Fibroblast of upper back skin (primary cell): ENCODE measurements at places on chromosomes 5 and 9.

DNA sequence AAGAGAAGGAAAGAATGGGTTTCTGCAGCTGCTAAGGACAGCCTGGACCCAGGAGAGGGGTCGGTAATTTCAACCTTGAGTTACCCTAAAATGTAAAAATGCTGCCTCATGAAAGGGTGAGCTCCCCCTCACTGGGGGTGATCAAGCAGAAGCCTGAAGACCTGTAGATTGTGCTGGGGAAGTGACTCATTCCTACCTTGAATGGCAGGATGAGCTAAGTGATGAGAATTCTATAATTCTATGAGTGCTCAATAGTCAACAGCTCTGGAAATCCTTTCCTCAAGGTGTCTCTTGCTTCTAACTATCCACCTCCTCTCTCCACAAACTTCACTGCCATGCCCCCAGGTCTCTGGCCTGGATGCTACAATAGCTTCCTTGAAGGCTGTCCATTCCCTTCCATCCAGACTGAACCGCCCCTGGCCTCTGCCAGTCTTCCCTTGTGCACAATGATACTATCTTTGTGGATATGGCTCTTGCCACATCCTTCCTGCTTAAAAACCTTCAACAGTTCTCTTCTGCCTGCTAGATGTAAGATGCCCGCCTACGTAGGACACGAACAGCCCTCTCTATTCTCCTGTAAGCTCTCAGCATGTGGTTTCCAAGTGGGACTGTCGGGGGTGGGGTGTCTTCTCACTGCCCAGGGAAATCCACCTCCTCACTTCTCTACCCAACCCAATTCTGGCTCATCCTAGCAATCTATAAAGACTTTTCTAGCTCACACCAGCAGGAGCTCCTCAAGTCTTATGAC, 50.6 kb downstream of the PTPN3 start:
- DNase-seq: no peak

DNA sequence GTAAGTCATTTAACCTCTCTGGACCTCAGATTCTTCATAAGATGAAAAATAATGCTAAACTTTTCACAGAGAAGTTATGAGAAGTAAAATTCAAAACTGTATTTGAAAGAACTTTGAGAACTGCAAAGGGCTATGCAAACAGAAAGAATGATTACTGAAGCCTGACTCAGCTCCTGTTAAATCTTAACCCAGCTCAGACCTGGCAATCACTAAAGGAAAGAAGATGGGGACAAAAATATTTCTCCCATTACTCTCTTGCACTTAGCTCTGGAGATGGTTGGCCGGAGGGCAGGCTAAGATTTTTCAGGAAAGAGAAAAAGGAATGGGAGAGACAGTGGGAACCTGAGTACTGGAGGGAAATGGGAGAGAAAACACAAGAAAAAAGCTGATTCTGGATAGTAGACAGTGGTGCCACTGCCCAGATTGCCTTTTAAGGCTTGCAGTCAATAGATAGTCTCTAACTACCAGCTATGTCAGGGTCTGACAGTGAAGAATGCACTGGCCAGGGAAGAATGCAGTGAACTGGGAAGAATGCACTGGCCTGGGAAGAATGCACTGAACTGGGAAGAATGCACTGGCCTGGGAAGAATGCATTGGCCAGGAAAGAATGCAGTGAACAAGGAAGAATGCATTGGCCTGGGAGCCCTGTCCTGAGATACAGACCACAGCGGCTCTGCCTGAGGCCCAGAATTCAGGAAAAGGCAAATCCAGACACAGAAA, 25.2 kb upstream of the CEMIP2 start:
- peak; percentile 90 for DNase-seq

DNA sequence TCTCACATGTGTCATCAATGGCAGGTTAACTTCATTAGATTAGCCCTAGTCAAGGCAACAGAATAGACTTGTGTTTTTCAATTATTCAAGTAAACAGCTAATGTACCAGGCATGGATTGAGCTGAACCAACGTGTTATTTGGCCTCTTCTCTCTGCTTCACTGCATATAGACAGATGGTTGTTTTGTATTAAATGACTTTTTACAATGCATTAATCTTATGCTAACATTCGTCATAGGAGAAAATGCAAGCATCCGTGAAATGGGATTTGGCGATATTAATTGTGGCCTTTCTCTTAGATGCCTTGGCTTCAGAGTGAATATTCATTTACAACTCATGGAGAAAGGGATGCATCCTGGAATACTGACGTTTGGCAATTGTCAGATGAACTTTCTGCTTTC, 208.0 kb downstream of the KCTD16 start:
- no peak for DNase-seq

DNA sequence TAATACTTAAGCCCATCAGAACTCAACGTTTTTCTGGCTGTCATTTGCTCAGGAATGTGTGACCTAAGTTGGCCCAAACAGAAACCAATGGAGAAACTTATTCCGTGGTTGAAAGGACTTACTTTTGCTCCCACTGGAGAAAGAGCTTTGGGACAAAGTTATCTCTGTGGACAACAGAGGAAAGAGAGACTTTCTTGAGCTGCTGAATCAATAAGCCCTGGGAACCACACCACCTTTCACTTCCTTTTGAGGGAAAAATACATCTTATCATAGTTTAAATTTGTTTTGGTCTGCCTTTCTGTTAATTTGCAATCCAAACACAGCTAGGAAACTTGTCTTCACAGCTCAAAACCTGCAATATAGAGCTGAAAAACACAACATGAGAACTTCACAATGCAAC, 62.8 kb upstream of the VCAN start:
- DNase-seq: no peak

DNA sequence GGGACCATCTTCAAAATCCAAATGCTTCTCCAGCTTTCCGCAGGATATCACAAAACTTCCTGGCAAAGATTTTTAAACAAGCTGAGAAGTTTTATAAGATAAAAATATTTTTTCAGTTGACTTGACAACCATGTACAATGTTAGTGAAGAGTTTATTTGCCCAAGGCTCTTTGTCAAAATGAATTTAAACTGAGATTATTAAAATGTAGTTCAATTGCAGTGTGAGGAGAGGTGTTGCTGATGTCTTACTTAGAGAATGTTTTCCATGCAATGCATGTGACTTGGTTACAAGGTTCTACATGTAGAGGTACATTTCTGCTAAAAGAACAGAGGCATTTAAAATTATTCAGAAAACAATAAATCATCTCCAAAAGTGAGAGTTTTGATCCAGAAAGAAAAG, 131.4 kb upstream of the MINAR2 start:
- no peak for DNase-seq

GRCh38 chr5:6436715-6437331, 11.8 kb upstream of the UBE2QL1 start:
- DNase-seq: peak; percentile 43

- peak; percentile 62 for DNase-seq
Measured at GRCh38 chr9:109755040-109755439, 25.0 kb upstream of the PALM2AKAP2 start.

GRCh38 chr9:131608493-131609037, 63.2 kb downstream of the PRRT1B start:
- DNase-seq: peak; percentile 95

- no peak for DNase-seq
Measured at GRCh38 chr5:113632996-113633395, 119.5 kb downstream of the YTHDC2 start.

- DNase-seq: no peak
Measured at GRCh38 chr9:77731930-77732329, 83.8 kb upstream of the GNA14 start.

DNA sequence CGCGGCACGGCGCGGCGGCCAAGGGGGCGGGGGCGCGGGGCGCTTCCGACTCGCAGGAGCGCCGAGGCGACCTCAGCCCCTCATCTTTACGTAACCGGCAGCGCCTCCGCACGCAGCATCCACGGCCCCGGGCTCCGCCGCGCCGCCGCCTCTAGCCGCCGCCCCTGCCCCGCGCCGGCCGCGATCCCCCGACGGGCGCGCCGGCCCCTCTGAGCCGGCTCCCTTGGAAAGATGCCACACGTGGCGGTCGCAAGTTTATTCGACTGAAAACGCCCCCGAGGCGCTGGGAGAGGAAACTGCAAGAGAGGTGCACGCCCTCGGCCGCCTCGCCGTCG, 1.0 kb downstream of the KLF9 start:
- peak; percentile 74 for DNase-seq

- no peak for DNase-seq
Measured at GRCh38 chr5:10600626-10601245, 36.9 kb downstream of the ANKRD33B start.

- no peak for DNase-seq
Measured at GRCh38 chr5:127014573-127014972, 15.8 kb downstream of the MARCHF3 start.

GRCh38 chr5:133610489-133611356, 1.6 kb downstream of the FSTL4 start:
- peak; percentile 5 for DNase-seq

- DNase-seq: no peak
Measured at GRCh38 chr5:178991190-178992145, 3.7 kb downstream of the GRM6 start.

- no peak for DNase-seq
Measured at GRCh38 chr5:143134269-143134668, 269.2 kb downstream of the NR3C1 start.

GRCh38 chr5:146675636-146676035, 159.6 kb upstream of the GPR151 start:
- no peak for DNase-seq

DNA sequence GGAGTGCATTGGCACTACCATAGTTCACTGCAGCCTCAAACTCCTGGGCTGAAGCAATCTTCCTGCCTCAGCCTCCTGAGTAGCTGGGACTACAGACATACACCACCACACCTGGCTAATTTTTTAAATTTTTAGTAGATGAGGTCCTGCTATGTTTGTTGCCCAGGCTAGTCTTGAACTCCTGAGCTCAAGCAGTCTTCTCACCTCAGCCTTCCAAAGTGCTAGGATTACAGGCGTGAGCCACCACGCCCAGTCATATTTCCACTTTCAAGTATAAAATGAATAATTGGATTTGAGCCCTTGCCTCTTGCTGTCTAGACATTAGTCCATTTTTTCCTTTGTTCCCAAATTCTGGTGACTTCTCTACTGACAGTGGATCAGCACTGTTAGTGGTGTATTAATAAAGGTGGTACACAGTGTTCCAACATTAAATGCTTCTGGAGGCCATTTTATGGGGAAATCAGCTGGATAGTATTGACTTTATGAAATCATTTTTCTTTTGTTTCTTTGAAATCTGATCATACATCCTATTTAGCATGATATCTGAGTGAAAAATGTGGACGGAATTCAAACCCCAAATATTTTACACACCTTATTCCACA, 15.9 kb downstream of the ATP6V0E1 start:
- DNase-seq: no peak

DNA sequence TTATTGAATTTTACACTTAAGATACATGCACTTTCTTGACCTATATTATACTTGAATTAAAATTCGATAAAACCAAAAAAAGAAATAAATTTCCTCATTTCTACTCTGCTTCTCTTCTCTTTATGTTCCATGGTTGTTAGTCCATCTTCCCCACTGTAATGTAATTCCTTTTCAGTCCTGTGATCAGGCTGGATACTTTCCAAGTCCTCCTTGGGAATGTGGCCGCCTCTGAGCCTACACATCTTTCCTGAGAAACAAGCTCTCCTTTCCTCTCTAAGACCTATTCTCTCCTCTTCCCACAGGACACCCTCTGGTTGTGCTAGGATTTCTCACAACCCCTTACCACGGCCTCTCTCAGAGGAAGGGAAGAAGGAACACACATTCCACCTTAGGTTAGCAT, 285.1 kb downstream of the DNAH5 start:
- peak; percentile 60 for DNase-seq

- no peak for DNase-seq
Measured at GRCh38 chr5:74594137-74595040, 46.1 kb downstream of the ENC1 start.

GRCh38 chr9:84922051-84922450, 252.5 kb downstream of the NTRK2 start:
- no peak for DNase-seq

DNA sequence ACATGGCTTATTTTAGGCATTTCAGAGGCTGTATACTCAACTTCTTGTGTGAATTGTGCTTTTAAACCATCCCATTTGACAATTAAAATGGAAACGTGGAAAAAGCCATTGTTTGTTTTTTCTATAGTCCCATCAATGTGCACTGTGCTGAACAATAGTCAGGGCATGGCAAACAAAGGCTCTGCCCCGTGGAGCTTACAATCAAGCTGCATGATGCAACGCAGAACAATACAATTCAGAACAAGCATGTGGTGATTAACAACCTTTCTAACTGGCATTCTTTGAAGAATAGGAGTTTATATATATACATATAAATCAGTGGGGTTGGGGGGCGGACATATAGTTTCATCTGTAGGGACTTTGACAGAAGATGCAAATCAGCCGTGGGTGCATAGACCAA, 2125.4 kb upstream of the WWC1 start:
- DNase-seq: no peak
